ENCODE measurements at places on chromosomes 16 and 17.
A peak's percentile ranks its signal among the peaks of the same experiment; 100 is the strongest.

GRCh38 chr17:44801880-44802279, 28.2 kb downstream of the GJC1 start:
- no peak for DNase-seq

DNA sequence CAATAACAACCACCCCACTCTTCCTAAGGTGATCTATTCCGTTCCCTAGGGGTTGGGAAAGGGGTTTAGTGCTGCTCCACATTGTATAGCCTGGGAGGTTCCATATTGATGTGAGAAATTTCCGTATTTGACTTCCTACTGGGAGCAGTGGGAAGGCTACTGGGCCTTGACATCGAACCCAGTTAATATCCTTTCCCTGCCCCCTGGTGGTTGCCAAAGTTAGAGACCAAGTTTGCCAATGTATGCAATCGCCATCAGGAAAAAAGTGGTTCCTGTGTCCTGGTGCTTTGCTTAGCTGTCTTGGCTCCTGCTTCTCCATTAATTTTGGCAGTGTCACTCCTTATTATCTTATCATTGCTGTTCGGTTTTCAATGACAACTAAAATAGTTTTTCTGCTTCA, 914.9 kb downstream of the KCNJ2 start:
- peak; percentile 9 for DNase-seq

DNA sequence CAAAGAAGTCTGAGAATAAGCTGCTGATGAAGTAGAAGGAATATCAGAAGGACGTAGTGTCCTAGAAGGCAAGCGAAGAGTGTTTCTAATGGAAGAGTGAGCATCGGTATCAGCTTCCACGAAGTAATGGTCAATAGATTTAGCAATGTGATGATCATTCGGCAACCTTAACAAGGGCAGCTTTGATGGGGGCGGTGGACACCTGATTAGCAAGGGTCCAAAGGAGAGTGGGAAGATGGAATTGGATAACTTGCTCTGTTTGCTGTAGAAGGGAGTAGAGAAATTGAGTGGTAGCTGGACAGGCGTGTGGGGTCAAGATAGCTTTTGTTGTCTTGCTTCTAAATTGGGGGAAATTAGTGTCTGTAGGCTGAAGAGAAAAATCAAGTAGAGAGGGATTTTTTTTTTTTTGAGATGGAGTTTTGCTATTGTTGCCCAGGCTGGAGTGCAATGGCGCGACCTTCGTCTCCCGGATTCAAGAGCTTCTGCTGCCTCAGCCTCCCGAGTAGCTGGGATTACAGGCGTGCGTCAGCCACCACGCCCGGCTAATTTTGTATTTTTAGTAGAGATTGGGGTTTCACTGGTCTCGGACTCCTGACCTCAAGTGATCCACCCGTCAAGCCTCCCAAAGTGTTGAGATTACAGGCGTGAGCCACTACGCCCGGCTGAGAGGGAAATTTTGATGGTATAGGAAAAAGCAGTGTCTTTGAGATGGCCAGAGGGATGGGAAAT, 13.9 kb upstream of the HES7 start:
- DNase-seq, result no peak

DNA sequence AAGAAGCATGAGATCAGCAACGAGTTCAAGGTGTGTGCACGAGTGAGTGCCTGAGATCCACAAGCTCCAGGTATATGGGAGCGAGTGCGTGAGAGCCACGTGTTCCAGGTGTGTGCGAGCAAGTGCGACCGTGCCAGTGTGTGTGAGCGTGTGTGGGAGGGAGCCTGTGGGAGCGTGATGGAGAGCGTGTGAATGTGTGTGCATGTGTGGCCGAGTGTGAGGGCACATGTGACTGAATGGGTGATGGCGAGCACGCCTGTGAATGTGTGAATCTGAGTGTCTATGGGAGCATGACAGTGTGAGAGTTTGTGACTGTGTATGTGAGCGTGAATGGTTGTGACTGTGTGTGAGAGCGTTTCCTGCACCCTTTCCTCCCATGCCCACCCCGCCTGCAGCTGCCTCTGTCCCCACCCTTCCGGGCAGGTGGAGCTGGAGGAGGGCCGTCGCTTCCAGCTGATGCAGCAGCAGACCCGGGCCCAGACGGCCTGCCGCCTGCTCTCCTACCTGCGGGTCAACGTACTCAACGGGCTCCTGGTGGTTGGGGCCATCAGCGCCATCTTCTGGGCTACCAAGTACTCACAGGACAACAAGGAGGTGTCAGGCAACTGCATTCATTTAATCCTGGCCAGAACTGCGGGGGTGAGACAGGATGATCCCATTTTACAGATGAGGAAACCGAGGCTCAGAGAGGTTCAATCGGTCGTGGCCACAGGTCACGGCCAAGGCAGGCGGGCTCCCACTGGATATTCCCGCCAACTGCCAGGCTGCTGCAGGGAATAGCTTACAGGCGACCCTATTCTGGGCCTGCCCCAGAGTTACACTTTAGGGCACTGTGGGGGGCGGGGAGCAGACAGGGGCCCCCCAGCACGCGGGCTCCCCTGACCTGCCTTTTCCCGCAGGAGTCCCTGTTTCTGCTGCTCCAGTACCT, 3.7 kb downstream of the TMC8 start:
- no peak for DNase-seq

- DNase-seq, result peak; percentile 23
Observed at GRCh38 chr17:38761612-38762011, 9.1 kb downstream of the PSMB3 start.

DNA sequence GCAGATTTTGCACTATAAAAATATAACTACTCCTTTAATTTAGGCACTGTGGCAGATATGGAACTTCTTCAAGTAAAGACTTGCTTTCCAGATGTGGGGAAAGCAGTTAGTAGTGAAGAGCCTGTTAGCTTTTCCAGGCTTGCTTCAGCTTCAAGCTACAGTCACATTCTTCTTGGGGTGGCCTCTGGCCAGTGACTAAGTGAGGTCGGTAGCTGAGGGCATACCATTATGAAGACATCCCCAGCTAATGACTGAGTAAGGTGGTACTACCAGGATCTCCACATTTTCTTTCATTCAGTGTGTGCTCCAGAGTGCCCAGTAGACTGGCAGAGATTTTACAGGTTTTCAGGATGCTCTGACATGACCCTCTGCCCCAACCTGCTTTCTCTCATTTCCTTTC, 167.1 kb upstream of the KIF2B start:
- peak; percentile 35 for DNase-seq

DNA sequence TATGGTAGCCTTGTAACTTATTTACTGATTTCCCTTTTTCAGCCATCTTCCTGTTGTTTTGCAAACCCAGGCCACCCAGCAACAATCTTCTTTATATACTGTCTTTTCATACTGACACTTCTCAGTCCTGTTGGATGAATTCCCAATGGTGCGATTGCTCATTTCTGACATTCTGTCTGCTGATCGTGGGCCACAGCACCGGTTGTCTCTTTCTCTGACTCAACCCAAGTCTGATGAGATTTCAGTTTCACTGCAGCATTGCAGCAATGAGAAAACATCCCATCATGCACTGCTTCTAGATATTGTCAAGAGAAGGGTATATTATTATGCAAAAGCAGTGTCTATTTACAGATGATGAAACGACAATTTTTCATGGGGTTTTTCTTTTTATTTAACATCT, 349.2 kb upstream of the HSBP1 start:
- peak; percentile 24 for DNase-seq

DNA sequence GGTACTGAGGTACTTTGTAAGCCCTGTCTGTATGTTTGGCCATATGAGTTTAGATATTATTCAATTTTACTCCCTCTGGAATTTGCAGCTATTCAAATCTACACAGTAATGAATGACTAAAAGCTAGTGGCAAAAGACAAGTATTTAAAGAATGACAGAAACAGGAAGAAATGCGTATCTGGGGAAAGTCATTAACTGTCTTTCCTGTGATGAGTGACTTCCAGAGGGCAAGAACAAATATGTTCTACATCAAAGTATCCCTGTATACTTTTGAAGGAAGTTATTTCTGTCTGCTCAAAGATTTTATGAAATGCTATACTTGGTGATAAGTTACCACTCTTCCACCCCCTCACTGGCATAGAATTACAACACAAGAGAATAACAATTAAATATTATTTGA, 489.3 kb upstream of the SOX9 start:
- DNase-seq, result peak; percentile 53

GRCh38 chr16:79600638-79601091, at the start of gene MAF:
MAF (minus strand) TSS chr16:79600737; CDS start chr16:79599902, 835 bp downstream.
- peak; percentile 90 for DNase-seq

- peak; percentile 70 for DNase-seq
Observed at GRCh38 chr17:18235743-18236256, 10.4 kb downstream of the LLGL1 start.

All from astrocyte of the spinal cord (primary cell).